ENCODE measurements at places on chromosomes 16 and 17.

DNA sequence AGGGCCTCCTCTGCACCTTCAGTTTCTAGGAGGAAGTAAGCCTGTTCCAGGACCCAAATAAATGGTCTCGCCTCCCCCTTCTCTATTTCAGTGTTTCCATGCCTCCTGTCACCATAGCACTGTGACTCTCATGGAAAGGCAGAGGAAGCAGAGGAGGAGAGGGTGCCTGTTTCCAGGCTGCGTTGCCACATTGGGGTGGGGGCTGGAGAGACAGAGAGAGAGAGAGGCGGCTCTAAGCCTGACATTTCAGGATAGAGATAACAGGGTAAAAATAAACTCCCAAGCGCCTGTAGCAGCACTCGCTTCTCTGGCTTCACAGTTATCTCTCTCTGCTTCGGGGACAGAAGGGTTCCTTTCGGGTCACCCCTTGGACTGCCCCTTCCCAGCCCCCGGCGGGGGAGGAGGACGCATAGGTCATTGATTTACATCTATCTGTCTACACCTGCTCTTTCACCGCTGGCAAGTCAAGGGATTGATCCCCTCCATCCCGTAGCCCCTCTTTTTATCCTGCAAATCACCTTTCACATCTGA lies 71.2 kb upstream of the MRTFB start:
- peak; percentile 40 for DNase-seq

GRCh38 chr17:48241131-48241591 lies 133.6 kb downstream of the SNX11 start:
- DNase-seq, result no peak

DNA sequence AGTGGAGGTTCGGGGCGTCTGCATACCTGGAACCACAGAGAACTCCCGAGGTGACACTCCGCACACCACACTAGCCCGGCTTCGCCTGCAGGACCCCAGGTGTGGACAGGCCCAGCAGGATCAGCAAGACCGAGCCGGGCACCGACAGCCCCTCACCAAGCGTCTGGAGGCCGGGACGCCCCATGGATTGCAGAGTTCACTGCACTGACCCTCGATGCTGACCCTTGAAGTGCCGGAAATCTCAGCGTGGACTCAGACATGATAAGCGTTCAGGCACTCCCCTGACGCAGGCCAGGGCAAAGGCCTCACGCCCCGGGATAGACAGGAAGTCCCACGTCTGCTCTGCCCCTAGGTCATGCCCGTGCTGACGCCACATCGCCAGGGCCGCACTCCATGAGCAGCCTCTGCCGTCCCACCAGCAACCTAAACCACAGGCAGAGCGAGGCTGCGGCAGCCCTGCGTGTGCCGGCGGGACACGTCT lies 26.0 kb downstream of the ACSF3 start:
- DNase-seq, result no peak

DNA sequence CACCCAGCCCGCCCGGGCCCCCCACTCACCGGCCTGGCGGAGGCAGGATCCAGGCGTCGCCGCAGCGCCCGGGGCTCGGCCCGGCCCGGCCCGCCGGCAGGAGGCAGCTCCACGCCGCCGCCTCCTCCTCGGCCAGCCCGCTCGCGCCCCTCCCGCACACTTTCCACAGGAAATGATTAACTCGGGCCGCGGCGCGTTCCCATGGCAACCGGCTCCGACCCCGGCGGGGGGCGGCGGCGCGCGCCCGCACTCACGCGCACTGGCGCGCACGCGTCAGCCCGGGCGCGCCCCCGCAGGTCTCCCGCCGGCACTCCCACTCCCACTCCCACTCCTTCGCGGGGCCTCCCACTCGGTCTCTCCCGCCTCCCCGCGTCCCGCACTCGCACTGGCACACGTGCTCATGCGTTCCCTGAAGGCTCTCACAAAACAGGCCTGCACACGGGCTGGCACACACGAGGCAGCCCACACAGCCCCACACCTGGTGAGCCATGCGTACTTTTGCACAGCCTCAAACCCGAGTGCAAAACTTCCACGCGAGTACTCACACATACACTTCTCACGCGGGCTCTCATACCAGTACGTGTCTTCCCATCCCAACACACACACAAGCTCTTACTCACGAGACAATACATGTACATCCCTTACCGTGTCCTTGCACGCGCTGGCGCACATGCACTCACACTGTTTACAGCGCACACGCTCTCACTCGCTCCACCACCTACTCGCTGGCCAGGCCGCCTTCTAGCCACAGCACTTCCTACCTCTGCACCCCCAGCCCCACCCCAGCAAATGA lies at the start of gene KIFC3:
TSS of gene KIFC3 (minus strand) at position 151 of the 793 bp plus-strand sequence. CDS start 4,248 bp downstream, outside the sequence.
- DNase-seq, result peak; percentile 55

- DNase-seq, result no peak
Measured at GRCh38 chr17:80601146-80601545, 56.5 kb downstream of the RPTOR start.

DNA sequence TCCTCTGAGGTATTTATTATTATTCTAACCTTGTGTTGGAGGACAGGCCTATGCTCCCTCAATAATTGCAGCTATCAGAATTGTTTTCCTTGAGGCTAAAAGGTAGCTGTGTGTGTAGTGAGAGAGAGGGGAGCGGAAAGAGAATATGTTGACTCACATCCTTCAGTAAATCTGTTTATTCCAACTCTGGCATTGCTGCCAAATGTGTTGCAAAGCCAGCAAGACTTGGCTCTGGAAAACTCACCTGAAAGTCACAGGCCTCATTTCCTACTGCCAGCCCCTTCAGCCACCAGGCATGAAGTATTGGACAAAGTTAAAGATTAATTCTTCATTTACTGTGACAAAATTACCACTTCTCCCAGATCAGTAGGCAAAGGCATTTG lies 9.6 kb downstream of the CA10 start:
- DNase-seq, result no peak

DNA sequence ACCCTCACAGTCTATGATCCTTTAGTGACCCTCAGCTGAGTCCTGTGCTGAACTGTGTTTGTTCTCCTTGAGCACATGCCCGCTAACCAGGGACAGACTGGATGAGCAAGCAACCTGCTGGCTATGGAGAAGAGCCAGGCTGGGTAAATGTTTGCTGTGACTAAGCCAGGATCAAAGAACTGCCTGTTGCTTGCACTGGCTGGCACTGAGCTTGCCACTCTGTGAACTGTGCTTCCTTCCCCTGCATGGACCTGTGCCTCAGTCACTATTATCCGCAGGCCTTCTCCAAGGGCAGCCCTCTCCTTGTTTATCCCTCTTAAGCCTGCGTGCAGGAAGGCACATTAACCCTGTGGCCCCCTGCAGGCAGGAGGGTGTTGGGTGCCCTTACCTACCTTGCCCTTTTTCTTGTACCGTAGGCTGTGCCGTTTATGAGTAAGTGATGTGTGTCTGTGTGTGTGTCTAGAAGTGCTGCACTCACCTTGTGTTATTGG lies 7.4 kb downstream of the PNPO start:
- peak; percentile 28 for DNase-seq

DNA sequence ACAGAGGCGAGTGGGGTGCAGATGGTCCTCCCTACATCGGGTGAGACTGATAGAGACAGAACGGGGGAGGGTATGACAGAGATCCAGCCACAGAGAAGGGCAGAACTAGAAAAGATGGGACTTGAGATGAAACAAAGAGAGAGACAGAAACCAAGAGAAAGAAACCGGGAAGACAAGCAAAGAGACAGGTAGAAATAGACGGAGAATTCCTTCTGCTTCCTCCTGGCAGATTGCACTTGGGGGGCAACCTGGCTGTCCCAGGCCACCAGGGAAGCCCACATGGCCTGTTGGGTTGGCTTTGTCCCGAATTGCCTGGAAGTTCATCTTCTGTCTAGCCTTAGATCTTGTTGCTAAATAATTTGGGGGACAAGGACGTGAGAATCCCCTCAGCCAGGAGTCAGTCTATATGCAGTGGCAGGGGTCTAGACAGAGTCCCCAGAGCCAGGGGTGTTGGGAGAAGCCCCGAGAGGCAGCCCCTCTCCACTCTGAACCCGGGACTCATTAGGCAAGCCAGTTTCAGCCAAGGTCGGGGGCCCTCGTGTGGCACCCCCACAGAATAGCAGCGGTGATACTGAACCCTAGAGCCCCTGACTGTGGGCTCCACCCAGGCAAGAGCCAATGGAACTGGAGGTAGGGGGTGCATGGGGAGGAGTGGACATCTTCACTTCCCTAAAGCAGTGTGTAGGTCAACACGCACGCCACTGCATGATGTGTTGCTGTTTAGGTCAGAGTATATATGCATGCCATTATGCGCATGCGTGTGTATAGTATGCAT lies 627 bp upstream of the TSPOAP1 start:
- DNase-seq, result peak; percentile 88

DNA sequence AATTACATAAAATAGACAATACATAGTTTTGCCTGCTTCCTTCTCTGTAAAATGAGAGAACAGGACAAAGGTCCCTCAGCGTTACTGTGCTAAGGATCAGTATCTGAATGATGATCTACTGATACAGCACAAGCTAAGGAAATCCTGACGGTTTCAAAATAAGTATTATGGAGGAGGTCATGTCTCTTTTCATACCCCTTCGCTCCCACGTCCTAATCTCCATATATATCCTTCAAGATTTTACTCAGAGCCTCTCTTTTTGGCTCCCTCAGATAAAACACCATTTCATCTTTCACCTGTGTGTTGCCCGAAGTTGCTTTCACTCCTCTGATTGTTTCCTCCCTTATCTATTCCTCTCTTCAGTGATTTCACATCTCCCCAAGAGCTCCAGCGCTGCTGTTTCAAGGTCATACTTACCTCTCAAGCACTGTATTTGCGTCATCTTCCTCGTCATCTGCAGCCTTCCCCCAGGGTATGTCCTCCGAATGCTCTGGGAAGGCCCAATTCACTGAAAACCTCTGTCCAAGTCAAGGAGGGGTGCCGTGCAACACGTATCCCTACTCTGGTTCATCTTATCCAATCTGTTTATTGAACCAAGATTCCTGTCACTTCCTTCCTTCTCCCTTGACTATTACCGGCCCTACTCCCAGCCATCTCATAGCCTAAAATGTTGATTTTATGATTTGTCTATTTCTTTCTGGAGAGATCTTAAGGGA lies 1.2 kb upstream of the BLTP2 start:
- DNase-seq, result no peak

- DNase-seq, result no peak
Measured at GRCh38 chr16:4637501-4638166, 13.0 kb downstream of the MGRN1 start.

DNA sequence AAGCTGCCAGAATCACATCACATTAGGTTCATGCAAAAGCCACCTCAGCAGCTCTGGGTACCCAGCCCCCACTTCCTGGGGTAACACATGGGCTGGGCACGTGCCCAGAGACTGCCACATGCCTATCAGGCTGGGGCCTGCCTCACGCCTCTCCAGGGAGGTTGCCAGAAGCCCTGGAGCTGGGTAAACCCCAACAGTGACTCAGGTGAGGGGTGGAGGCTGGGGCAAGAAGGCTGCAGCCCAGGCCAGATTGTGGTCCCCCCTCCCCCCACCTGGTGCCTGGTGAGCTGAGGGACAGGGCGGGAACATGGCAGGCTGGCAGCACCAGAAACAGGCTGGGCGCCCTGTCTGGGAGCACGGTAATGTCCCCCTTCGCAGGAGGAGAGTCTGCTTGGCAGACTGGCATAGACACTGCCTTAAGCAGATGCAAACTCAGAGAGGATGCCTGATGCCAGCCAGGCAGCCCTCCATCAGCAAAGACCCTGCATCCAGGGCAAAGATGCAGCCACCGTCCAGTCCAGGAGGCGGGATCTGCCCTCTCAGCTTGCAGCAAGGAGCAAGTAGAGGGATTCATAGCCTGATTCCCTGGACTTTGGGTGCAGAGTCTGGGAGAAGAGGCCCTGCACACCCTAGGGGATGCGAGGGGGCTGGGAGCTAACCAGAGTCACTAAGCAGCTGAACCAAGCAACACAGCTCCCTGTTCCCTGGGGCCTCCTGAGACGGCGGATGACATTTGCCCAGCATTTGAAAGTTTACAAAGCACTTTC lies 28.8 kb downstream of the NGFR start:
- DNase-seq, result no peak

DNA sequence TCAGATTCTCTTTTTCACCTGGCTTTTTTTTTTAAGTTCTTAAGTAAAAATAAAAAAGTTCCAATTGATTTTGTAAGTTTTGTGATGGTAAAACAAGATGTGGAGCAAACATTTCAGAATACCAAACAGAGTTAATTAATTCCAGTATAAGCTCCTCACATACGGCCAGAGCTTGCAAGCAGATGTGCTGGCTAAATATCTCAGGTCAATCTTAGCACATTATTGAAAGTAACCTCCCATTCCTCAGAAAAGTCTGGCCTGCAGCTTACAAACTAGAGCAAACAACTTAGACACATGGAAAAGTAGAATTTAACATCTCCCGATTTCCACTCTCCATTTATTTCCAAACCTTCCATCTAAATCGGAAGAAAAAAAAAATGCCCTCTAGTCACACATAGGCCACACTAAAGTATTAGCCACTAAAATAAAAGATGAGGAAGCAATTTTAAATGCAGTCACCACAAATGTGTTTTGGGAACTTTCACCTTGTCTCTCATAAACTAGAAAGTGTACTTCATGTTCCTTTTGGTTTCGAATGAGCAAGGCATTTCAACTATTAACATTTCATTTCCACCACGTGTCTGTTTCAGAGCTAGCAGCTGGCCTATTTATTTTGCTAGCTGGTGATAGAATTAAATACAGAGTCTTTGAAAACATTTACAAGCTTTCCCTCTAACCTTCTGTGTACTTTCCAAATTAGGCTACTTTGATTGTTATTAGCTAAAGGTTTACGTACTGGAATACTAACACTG lies 143.3 kb downstream of the STX8 start:
- DNase-seq, result peak; percentile 18

- no peak for DNase-seq
Measured at GRCh38 chr16:12513076-12513790, 290.5 kb downstream of the CPPED1 start.

GRCh38 chr16:88376835-88377726 lies 5.7 kb upstream of the ZNF469 start:
- DNase-seq, result no peak

GRCh38 chr17:58174871-58175270 lies 8.1 kb downstream of the OR4D2 start:
- no peak for DNase-seq

DNA sequence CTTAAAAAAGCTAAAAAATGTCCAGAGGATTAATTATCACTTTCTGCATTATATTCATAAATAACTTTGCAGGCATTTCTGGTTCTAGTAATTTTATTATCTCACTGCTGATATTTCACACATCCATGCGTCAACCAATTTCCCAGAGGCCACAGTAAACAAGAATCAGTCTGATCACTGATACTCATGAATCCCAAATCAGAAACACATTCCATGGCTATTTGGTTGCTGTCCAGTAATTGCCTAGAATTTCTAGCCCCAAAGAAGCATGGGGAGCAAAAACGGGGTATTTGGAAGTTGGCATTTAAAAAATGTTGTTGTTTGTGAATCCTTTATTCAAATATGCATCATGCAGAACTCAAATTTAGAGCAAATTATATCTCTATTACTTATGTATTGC lies 244.8 kb downstream of the CDH8 start:
- no peak for DNase-seq

GRCh38 chr16:11742093-11742535 lies 543 bp downstream of the TXNDC11 start:
- no peak for DNase-seq

GRCh38 chr17:45440161-45440778 lies 7.6 kb upstream of the ARHGAP27 start:
- DNase-seq, result no peak

- DNase-seq, result no peak
Measured at GRCh38 chr16:11759163-11759834, 16.6 kb upstream of the TXNDC11 start.

All from B cell (primary cell).